Suppressor macrophage (primary cell): ENCODE measurements at places on chromosomes 1 and 21.
A peak's percentile ranks its signal among the peaks of the same experiment; 100 is the strongest.

- DNase-seq: no peak
Observed at GRCh38 chr1:12774801-12775345, 1.3 kb downstream of the PRAMEF12 start.

DNA sequence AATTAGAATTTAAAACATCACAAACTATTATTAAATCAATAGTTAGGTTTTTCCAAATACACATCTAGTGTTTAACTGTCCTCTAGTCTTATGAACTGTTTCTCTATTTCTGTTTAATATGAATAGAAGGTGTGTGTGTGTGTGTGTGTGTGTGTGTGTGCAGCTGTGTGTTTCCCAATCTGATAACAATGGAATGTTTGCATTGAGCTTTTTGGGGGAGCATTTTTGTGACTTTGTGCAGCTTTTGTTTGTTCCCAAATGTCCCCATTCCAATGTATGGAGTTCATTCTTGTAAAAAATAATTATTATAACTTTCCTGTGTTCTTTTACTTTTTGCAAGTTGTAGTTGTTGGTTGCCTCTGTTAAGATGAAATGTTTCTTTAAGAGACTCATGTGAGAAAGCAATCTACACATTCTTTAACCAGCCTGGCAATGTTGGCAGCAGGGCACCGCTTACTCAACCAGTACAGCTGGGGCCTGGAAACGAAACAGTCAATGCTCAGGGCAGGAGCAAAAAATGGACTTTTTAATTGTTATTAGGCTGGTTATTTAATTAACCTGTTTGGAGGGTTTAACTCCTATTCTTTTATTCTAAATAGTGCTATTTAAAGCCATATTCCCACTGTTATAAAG is 354.3 kb downstream of the SRGAP2C start:
- DNase-seq: no peak

GRCh38 chr1:5757187-5757805 is 234.9 kb downstream of the NPHP4 start:
- DNase-seq: no peak

DNA sequence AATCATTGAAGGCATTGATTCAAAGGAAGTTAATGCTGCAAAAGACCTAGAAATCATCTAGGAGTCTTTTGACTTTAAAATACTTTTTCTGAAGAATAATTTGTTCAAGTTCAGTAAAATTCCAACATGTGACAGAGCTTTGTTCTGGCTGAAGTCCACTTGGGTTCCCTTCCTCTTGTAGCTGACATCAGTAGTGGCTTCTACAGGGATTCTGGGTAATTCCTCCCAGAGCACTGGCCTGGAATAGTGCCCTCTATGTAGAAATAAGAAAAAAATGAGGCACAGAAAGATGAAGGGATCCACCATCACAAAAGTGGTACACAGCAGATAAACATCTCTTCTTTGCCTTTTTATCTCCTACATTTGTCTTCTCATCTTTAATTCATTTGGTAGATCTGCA is 548.1 kb downstream of the LTN1 start:
- DNase-seq: no peak

- no peak for DNase-seq
Observed at GRCh38 chr1:215166886-215167285, 84.3 kb downstream of the KCNK2 start.

- no peak for DNase-seq
Observed at GRCh38 chr1:198771563-198772153, 132.8 kb downstream of the PTPRC start.

- DNase-seq: no peak
Observed at GRCh38 chr21:40809673-40810197, 37.2 kb downstream of the DSCAM start.

GRCh38 chr1:21295002-21295401 is 4.7 kb upstream of the ECE1 start:
- peak; percentile 49 for DNase-seq

DNA sequence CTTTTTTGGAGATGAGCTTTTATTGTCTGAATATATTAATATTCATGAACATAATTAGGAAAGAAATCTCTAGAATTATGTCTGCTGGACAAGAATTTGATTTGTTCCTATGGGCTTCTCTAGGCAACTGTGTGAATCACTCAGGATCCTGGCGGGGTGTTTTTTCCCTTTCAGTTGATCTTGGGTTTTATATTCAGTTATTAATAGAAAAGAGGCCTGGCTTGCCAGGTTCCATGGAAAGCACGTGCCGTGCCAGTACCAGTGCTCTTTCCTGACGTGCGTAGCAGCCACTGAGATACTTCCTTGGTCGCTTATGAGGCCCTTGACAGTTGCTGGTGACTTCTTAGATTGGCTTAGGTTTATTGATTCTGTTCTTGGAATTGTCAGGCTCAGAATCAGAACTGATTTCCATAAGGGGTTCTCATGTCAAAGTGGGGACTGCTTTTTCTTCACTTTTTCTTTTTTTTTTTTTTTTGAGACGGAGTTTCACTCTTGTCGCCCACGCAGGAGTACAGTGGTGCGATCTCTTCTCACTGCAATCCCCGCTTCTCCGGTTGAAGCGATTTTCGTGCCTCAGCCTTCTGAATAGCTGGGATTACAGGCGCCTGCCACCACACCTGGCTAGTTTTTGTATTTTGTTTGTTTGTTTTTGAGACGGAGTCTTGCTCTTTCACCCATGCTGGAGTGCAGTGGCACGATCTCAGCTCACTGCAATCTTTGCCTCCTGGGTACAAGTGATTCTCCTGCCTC is 48.7 kb upstream of the KIF1B start:
- DNase-seq: no peak

- no peak for DNase-seq
Observed at GRCh38 chr1:5389101-5389885, 602.9 kb downstream of the NPHP4 start.

GRCh38 chr21:45916011-45916840 is 65.3 kb upstream of the COL6A1 start:
- no peak for DNase-seq

- DNase-seq: peak; percentile 92
Observed at GRCh38 chr1:27872059-27872801, at the start of gene THEMIS2. TSS of gene THEMIS2 (plus strand) at chr1:27872544. CDS start at chr1:27872572, 28 bp downstream.

- no peak for DNase-seq
Observed at GRCh38 chr21:45698493-45699184, 55.1 kb downstream of the PCBP3 start.

DNA sequence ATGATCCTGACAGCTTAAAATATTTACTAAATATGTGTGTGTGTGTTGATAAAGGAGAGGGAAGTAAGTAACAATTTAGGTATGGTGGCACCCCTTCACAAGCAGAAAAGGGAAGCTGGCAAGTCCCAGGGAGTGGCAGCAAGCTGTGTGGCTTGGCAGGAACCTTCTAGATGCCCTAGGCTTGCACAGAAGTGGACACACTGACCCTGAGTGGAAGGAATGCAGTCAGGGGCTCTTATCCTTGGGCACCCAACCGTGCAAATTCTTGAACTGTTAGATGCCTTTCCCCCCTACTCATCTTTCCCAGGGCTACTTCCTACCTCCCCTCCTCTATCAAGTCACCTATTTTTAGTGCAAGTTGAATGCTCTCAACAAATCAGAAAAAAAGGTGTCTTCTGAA is 18.9 kb downstream of the ACP6 start:
- DNase-seq: peak; percentile 29
